ENCODE measurements at places on chromosomes 7 and 10. TPM values are rescaled to one million over a fixed set of nuclear protein-coding genes. Genes with fewer than 3 reads are reported as not detected.

BLNK gene
- total RNA-seq, result 0.39 TPM

ADGRA1 gene
- 0.51 TPM for total RNA-seq

CLEC2L gene
- not detected for total RNA-seq

SPDYE2B gene
- total RNA-seq, result not detected

TRIL gene
- 4.4 TPM for total RNA-seq

ENKUR gene
- total RNA-seq, result not detected

XRCC2 gene
- total RNA-seq, result 0.48 TPM

WDR11 gene
- 11.1 TPM for total RNA-seq

GRID1 gene
- total RNA-seq, result 0.37 TPM

PCLO gene
- 2.9 TPM for total RNA-seq

ZNF786 gene
- 3.7 TPM for total RNA-seq

LIPJ gene
- not detected for total RNA-seq

EIF5AL1 gene
- total RNA-seq, result 0.08 TPM

DNA sequence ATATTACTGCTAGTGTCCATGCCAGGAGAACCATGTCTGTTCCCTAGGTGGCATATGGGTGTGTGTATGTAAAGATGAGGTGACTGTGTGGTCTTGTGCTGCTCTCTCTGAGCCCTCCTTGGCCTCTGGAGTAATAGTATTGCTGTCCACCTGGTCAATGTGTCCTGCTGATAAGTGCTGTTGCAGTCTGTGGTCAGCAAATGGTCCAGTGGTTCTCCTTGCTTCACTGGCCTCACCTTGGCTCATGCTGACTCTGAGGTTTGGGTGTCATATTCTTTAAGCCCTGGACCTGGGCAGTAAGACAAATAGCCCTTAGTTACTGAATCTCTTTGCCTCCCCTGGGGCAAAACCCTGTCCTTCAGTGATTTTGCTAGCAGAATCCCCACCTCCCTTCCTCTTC lies 56.8 kb downstream of the TPST1 start:
- no peak for DNase-seq

DNA sequence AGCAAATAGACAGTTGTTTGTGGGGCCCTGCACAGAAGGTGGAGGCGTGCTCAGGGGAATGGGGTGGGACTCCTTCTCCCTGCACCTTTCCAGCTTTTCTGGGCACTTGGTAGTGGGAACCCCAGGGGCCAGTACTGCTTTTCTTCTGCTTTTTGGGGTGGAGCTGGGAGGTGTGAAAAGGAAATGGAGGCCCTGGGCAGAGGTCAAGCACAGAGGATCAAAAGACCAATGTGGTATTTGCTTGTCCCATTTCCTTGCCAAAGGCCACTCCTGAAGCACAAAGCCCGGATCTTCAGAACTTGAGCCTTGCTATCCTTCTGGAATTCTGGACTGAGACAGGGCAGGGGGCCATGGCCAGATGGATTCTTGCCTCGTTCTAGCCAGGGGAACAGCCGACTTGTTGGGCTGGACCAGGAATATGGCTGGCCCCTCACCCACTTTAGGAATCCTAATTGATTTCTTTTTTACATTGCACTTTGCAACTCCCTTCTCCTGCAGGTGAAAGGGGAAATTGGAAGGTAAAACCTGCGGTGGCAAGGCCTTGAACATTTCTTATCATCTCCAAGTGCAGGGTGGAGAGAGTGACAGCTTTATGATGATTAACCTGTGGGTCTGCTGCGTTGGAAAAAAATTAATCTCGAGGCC lies 26.5 kb downstream of the ADRA2A start:
- no peak for DNase-seq

GRCh38 chr10:80373502-80373901 lies 16.9 kb downstream of the DYDC2 start:
- no peak for DNase-seq

GRCh38 chr10:927131-927530 lies 4.4 kb downstream of the LARP4B start:
- DNase-seq, result no peak

- no peak for DNase-seq
Measured at GRCh38 chr7:138564365-138564764, 104.3 kb downstream of the TRIM24 start.

DNA sequence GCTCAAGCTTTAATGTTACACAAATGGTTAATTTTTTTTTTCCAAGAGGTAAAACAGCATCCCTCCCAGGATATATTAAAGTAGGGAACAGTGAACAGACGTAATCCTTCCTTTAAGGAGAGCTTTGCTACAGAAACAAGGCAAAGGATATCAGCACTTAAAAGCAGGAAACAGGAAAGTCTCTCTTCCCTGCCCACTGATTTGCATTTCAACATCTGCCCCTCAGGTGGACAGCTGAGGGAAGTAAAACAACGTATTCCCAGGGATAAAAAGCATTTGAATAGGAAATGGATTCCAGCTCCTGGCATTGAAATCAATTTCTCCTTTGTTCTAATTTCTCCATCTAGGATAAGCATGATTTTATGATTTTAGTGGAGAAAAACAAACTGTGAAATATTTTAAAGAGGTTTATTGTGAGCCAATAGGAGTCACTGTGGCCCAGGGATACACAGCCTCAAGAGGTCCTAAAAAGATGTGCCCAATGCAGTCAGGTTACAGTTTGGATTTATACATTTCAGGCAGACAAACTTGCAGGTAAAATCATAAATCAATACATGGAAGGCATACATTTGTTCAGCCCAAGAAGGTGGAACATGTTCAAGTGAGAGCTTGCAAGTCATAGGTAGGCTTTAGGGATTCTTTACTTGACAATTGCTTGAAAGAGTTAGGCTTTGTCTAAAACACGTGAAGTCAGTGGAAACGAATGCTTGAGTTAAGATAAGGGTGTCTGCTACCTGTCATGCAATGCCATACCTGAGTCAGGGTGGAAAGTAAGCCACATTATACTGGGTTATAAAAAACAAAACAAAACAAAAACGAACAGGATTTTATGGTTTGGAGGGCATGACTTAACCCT lies 286.2 kb upstream of the VWC2 start:
- DNase-seq, result no peak

DNA sequence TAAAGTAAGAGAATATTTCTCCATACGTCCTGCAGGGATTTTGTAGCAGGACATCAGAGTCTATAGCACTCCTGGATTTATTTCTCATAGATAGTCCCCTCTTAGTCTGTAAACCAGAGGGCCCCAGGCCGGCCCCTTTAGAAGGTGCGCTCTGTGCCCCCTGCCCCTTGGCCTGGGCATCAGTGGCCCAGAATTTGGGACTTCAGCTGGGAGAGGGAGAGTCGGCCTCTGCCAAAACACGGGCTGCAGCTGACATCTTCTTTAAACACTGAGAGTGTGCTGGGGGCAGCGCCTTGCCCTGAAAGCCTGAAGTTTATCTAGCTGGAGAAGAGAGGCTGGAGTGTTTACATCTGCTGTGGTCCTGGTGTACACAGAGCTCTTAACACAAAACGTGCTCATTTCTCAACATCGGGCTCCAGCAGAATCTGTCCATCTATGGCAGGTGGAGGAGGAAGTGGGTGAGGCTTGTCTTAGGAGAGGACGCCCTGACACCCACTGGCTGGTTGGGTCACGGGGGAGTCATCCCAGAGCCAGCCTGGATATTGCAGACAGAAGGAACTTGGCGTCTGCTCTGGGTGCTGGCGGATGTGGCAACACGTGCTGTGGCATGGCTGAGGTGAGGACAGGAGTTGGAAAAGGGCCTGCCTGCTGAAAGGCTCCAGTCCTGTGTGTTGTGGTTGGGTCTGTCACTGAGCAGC lies 5.0 kb upstream of the TACR2 start:
- peak; percentile 82 for DNase-seq

GRCh38 chr7:156356551-156356950 lies 284.0 kb upstream of the RNF32 start:
- no peak for DNase-seq

- no peak for DNase-seq
Measured at GRCh38 chr7:134016223-134016941, 110.8 kb upstream of the LRGUK start.

DNA sequence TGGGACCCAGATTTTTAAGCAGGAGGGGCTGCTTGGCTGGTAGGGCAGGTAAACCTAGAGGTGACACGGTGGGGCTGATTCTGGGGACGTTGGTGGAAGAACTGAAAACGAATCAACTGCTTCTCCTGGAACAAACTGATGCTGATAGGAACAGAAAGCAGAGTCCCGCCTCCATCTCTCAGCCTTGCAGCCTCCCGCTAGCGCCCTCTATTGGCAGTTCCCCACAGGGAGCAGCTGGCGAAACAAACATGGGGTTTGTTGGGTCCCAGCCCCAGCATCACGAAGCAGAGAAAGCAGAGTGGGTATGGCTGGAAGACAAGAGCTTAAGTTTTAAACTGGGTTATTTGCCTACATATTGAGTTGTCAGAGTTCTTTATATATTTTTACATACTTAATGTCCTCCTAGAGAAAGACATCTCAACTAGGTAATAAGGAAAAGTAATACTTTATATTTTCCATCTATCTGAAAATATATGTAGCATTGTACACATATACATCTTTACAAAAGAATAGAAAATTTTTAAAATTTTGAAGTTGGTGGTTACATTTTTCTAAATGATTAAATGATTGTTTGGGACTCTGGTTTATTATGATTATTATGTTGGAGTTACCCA lies 42.3 kb upstream of the FOXI2 start:
- DNase-seq, result no peak

- no peak for DNase-seq
Measured at GRCh38 chr7:117225536-117225935, 97.3 kb downstream of the WNT2 start.

- DNase-seq, result no peak
Measured at GRCh38 chr7:26404189-26404996, 112.7 kb downstream of the SNX10 start.

DNA sequence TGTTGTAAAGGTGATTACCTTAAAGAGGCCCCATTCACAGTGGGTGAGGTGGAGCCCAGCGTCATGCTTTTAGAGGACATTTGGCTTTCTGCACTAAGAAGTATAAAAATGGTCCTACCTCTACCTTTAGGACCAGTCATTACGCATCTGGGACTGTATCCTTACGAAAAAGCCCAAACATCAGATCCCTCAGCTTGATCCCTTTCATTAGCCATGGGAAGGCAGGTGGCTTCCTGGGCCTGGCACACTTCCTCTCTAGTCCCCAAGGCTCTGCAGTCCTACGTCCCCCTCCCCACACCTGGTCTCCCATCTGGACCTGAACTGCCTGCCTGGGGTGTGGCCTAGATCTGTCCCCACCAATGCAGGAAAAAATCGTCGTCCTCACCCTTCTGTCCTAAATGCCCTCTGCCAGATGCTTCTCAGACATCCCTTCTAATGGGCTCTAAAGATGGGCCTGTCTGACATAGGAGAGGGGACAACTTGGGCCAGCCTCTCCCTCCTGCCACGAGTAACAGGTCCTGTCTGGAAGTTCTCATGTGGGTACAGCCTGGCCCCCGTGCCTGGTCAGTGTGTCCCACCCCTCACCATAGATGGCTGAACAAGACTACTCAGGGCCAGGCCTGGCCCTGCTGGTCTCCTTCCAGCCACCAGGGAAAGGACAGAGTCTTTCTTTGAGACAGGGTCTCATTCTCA lies 11.8 kb upstream of the SLC18A3 start:
- DNase-seq, result no peak

- no peak for DNase-seq
Measured at GRCh38 chr10:78260141-78260540, 226.5 kb downstream of the RPS24 start.

GRCh38 chr7:37973915-37974314 lies 53.5 kb downstream of the EPDR1 start:
- DNase-seq, result no peak

DNA sequence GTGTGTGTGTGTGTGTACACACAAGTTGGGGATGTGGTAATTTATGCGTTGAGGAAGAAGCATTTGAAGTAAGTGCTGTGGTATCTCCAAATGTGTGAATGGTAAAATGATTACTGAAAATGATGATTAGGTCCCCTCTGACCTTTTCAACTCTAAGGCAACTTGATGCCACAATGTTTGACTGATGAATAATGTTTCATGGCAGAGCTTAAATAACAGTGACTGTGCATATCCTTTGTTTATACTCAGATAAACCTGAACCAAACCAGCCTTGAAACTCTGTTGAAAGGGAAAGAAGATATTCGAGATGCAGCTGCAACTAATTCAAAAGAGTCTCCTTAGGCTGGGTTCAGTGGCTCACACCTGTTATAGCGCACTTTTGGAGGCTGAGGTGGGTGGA lies 64.8 kb upstream of the YAE1 start:
- no peak for DNase-seq

DNA sequence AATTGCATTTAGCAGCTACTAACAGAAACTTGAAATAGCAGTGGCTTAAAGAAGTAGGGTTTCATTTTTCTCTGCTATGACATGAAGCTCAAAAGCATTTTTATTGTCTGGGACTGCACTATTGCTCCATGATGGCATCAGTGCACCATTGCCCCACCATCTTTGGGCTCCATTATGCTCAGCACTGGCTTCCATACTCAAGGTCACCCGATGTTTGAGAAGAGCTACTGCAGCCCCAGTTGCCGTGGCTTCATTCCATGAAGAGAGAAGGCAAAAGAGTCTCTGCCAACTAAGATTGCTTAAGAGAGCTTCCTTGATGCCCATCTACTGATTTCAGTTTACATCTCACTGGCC lies 192.2 kb upstream of the LRGUK start:
- no peak for DNase-seq

- no peak for DNase-seq
Measured at GRCh38 chr7:1357601-1358271, 101.5 kb downstream of the MICALL2 start.

GRCh38 chr10:34854147-34854601 lies 39.1 kb upstream of the PARD3 start:
- DNase-seq, result no peak

GRCh38 chr10:129520440-129521080 lies 53.5 kb downstream of the MGMT start:
- no peak for DNase-seq

DNA sequence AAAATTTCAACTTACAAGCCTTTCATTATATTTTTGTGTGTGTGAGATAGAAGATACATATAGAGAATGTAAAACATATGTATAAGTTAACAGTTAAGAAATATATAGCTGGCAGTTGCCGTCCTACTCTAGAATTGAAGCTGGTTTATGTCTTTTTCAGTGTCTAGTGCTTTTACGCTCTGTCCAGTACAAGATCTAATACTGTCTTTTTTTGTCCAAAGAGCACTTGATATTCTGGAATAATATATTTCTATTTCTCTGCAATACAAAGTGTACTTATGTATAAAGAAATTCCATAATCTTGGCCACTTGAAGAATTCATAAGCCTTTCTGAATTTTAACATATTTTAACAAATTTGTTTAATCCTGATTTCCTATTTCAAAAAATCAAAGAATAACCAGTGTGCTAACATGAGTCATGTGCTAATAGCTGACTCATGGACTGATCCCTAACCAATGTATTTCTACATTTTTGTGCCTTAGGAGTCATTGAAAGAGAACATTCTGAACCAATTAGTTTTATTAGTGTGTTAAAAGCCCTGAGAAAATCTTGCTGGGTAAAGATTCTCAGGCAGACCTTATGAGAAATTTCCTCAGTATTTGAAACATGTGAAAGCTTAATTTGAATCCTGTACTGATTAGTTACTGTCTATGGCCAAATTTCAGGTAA lies 73.2 kb upstream of the CCAR1 start:
- no peak for DNase-seq

- DNase-seq, result no peak
Measured at GRCh38 chr7:151269511-151269910, 21.0 kb upstream of the SMARCD3 start.

GRCh38 chr10:72649291-72649690 lies 23.4 kb upstream of the MICU1 start:
- no peak for DNase-seq

GRCh38 chr7:49433794-49434193 lies 339.6 kb upstream of the VWC2 start:
- DNase-seq, result no peak

Measured in right atrium auricular region (tissue), 2 donors.